ENCODE measurements at places on chromosomes 16 and 17. TPM values are rescaled to one million over a fixed set of nuclear protein-coding genes. Genes with fewer than 3 reads are reported as not detected.

The PPP1R1B gene
- total RNA-seq, result 1.5 TPM

DNA sequence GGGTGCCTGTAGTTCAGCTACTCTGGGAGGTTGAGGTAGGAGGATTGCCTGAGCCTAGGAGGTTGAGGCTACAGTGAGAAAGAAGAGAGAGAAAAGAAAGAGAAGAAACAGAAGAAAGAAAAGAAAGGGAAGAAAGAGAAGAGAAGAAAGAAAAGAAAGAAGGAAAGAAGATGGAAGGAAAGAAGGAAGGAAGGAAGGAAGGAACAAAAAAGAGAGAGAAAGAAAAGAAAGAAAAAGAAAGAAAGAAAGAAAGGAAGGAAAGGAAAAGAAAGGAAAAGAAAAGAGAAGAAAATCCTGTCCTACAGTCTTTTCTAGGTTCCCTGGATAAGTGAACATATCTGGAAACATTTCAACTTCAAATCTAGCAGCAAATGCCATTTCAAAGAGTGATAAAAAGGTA lies 29.6 kb upstream of the PHLPP2 start:
- no peak for DNase-seq

The ARL5C gene
- total RNA-seq, result not detected

The CCL16 gene
- not detected for total RNA-seq

DNA sequence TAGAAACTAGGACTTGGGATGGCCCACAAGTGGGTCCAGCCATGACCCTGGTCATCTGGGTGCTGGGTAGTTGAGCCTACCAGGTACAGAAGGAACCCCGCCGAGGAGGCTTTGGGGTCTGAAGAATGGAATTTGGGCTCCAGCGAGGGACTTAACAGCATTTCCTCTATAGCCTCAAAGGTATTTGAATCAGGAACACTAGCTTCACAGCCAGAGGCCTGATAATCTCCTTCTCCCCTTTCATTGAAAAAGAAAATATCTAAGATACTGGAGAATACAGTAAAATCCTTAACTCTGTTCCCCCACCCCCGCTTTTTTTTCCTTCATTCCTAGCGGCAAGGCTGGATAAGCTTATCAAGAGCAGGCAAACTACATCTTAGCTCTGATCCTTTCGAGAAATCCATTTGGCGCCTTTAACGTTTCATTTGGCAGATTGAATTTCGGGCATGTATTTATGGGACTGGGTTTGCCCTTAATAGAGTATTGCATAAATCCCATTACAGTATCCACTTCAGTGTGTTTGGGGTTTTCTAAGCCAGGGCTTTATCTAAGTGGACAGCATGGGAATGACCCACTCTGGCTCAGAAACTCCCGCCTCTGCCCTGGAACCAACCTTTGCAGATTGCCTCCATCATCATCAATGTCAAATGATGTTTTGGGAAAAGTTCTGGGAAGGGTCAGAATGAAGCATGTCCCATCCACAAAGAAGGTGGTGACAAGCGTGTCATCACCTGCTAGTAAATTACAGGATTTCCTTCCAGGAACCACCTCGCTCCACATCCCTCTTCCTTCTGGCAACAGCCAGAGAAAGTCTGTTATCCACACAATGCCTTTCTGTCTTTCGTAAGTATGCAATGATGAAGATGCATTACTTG lies 36.9 kb downstream of the XYLT1 start:
- no peak for DNase-seq

All from hepatocyte (in vitro differentiated cells).